CD4-positive, alpha-beta T cell treated with Interleukin-21 for 1 hour (primary cell): ENCODE measurements at places on chromosomes 13 and 19.

- DNase-seq = peak; percentile 51
Measured at GRCh38 chr13:21458451-21458812, 671 bp downstream of the ZDHHC20 start.

- DNase-seq = no peak
Measured at GRCh38 chr19:52028780-52029123, 573 bp upstream of the ZNF614 start.

DNA sequence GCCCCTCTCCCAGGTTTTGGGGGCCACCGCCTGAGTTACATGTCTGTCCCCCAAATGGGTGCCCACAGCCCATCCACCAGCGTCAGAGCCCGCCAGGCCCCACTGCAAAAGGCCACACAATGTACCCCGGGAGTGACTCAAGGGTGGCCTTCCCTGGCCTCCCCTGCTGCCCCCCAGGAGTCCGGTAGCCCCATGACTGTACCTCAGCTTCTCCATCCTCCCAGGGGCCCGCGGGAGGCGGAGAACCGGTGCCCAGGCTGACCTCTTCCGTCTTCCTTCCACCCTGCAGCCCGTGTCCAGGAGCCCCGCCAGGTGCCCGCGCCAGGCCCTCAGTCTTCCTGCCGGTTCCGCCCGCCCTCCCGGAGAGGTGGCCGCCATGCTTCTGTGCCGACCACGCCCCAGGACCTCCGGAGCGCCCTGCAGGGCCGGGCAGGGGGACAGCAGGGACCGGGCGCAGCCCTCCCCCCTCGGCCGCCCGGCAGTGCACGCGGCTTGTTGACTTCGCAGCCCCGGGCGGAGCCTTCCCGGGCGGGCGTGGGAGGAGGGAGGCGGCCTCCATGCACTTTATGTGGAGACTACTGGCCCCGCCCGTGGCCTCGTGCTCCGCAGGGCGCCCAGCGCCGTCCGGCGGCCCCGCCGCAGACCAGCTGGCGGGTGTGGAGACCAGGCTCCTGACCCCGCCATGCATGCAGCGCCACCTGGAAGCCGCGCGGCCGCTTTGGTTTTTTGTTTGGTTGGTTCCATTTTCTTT is 10.3 kb downstream of the CBARP start:
- DNase-seq = no peak

DNA sequence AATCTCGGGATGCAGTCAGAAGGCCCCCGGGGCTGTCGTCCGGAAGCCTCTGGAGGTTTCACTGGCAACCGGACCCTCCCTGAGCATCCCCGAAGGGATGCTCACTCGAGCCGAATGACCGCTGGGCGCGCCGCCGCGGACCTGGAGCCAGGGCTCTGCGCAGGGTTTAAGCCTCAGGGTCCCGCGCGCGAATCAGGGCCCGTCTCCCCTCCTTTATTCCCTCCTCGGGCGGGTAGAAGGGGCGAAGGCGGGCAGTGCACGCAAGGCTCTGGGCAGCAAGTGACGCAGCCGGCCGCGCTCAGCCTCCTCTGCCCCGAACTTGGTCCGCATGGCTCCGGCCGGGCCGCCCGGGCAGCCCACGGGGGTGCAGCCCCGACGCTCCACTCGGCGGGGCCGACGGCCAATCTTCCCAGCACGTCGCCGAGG is 572 bp downstream of the SHISA2 start:
- no peak for DNase-seq

DNA sequence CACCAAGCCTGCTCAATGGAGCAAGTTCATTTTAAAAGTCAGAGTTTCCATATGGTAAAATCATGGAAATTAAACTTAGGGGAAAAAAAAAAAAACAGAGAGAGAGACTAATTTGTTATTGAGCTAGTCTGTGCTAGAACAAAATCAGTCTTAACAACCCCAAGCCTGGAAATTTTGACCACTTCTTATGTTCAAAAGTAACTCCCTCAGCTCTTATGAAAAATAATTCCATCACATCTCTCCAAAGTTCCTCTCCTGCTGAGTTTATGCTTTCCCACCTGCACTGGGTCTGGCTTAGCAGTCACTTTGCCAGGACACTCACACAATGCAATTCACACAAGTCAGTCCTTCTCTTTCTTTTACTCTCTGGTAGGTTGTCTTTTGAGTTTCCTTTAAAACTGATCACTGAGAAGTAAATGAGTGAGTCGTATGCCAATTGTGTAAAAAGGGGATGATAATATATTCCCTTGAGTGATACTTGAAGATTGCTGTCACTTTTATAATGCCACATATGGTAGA is 92.6 kb downstream of the ENOX1 start:
- DNase-seq = no peak

DNA sequence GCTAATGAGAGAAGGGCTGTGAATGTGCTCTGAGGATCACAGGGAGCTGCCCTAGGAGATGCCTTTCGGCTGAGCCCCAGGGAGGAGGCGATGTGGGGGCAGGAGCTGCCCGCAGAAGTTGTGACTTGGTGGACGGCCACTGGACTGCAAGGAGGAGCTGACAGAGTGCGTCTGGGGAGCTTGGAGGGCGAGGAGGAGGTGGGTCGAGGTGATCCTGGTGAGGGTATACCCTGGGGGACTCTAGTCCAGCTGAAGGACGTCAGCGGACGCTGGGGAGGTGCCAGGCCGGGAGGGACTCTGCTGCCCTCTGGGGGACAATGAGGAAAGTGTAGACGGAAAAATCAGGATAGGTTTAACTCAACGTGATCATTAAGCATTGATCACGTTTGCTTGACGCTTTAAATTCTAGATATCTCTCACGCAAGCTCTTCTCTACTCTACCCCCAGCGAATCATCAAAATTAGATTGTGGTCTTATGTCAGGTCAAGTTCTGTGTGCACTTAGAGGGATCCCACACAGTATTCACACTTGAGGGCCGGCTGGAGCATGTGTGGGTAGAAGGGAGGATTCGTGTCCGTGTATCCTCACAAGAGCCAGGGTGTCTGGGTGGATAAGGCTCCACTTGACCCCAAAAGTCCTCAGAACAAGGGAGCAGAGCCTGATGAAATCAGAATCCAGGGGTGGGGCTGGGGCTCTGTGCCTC is 3.3 kb upstream of the CEACAM7 start:
- peak; percentile 11 for DNase-seq

DNA sequence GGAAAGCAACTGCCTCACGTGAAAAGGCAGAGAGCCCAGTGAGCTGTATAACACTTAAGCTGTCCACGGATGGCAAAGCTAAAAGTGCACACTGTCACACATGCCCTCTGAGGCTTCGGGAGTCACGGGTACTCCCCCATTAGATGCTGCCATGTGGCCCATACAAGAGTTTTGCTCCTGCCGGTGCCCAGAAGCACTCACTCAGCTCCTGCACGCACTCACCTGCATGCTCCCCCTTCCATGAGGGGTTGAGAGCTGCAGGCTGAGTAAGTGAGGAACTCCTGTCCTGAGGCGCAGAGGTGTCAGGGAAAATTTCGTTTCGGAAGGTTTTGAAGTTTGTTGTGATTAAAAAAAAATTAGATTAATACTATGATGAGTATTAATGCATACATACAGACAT is 939.2 kb upstream of the ATXN8OS start:
- DNase-seq = no peak

DNA sequence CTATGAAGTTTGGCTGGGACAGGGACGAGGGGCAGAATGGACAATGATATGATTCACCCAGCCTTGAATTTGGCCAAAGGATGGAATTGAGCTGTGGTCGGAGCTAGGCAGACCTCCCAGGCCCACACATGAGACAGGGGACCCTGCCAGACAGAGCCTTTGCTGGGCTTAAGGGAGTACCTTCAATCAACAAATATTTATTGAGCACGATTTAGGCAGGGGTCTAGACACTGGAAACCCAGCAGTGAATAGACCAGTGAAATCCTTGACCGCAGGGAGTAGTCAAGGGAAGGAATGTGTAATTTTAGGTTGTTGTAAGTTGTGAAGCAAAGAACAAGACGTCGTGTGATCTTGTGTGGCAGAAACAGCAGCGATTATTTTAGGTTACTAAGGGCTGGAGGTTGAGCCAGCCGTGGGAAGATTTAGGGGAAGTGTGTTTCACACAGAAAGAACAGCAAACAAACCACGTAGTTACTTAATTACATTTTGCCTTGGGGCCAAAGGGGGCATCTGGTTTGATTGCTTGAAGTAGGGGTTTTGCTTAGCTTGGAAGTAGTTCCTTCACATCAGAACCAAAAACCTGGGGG is 16.9 kb upstream of the AP1M2 start:
- DNase-seq = peak; percentile 79
